ENCODE measurements at places on chromosomes 5 and 9.

GRCh38 chr5:53783624-53784228 is 223.3 kb downstream of the NDUFS4 start:
- DNase-seq, result no peak

GRCh38 chr5:146820987-146821386 is 57.6 kb downstream of the PPP2R2B start:
- DNase-seq, result no peak

DNA sequence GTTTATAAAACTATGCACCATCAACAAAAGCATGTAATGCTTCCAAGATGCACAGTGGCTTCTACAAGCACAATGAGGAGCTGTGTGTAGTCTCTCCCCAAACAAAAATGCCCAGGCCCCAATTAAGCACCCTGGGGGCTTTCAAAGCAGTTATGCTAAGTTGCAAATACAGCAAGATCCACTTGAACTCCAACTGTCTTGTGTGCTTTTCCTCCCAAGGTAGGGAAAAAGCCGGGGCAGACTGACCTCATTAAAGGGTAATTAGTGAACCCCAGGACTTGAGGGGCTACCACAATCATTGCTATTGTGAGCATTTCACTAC is 13.1 kb downstream of the ZNF608 start:
- no peak for DNase-seq

DNA sequence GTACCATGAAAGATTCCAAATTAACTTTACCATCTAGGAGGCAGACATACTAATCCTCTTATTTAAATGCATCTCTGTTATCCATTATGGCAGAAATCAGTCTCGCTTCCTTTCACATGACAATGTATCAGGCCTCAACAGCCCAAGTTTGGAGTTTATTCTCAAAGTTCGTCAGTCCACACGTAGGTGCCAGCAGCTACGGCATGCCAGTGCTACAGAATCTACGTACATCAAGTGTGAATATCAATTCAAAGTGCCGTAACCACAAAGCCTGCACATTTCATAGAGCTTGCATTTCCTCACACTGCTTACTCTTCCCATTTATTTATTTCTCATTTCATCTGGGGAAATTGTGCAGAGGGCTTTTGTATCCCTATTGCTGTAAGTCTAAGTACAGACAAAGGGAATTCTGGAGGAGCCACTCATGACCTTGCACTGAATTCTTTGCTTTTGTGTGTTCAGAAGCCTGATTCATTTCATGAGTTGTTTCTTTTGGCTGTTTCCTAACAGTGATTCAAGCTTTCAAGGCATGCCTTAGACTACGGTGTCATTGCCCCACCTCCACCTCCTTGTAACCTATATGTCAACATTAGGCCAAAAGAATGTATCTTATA is 10.0 kb downstream of the ENC1 start:
- DNase-seq, result no peak

- peak; percentile 6 for DNase-seq
Observed at GRCh38 chr5:171524466-171524865, 105.0 kb downstream of the FGF18 start.

Measured in cardiac muscle cell (in vitro differentiated cells and primary cell).